T-cell (primary cell): ENCODE measurements at places on chromosomes 13 and 19.

DNA sequence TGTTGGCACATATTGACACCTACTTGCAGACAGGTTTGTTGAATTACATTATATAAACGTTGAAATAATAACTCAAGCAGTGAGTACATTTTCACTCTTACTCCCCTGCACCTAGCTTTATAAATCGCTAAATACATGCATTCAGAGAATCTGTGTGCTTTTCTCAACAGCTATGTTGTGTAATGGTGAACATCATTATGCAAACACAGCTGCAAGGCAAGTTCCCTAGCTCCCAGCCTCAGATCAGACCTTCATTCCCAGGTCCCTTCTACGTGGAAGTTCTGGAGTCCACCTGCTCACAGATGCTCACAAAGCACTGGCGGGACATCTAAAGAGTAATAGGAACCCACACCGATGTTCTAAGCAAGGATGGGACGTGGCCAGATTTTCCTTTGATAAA, 86.8 kb upstream of the PEG3 start:
- DNase-seq = no peak

GRCh38 chr13:65470781-65471180, 1759.4 kb downstream of the PCDH9 start:
- DNase-seq = no peak

DNA sequence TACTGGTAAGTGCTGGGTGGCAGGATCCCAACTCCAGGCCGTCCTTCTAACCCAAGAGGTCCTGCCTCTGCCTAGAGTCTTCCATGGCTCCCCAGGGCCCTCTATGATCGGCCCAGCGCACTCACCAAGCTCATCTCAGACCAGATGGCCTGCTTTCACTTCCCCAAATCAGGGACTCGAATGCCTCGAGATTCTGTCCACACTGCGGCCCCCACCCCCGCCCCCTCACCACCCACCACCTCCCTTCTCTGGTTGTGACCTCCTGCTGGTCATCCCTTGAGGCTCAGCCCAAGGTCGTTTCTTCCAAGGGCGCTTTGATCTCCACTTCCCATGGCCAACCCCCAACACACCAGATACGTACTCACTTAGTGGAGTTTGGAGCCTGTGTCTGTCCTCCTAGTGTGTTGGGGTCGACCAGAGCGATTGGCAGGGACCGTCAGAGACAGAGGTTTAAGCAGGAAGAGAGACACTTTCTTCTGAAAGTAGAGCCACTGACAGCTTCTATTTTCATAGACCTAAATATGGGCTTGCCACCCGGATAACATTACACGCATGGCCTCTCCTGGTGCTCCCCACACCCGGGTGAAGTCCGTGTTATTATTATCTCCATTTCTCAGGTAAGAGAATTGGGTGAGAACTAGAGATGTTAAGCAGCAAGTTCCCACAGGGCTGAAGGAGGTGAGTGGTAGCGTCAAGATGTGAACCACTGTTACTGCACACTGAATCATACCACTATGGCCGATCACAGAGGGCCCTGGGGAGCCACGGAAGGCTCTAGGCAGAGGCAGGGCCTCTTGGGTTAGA, at the start of gene FCER2:
Gene FCER2 (minus strand): TSS at position 478 of the 804 bp plus-strand sequence. CDS start 2,371 bp downstream, outside the sequence.
- no peak for DNase-seq

- DNase-seq = no peak
Measured at GRCh38 chr13:100506154-100506553, 82.4 kb downstream of the GGACT start.

DNA sequence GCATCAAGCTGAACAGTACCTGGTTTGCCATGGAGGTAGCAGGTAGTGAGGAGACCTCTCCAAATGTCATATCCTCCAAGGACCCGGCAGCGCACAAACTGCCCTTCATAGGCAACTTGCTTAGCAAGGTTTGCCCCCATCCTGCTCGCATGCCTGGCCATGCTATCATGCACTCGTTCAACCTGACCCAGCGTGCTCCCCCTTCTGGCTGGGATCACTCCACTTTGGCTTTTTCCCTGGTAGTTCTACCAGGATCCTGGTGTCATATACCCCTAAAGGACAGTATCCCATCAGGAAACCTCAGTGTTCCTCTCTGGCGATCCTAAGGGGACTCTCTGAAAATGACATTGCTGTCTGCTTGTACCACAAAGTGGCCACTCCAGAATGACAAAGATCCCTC, 38.6 kb upstream of the ZNF30 start:
- no peak for DNase-seq

DNA sequence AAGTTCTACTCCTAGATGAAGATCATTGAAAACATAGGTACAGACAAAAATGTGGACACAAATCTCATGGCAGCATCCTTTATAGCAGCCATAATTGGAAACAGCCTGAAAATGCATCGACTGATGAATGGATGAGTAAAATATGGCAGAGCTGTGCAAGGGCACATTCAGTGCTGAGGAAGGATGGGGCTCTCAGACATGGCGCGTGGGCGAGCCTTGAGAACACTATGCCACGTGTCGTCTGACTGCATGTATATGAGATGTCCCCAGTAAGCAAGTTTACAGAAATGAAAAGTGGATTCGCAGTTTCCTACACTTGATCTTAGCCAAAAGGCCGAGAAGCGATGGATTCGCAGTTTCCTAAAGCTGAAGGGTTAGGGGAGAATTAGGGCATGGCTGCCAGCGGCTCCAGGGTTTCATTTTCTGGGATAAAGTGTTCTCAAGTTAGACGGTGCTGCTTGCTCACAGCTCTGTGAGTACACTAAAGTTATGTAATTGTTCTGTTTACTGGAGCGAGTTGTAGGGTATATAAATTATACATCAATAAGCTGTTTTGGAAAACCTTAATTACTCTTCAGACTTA, 78.0 kb downstream of the RAB20 start:
- no peak for DNase-seq

GRCh38 chr13:99895444-99896368, 75.9 kb downstream of the ZIC5 start:
- no peak for DNase-seq

DNA sequence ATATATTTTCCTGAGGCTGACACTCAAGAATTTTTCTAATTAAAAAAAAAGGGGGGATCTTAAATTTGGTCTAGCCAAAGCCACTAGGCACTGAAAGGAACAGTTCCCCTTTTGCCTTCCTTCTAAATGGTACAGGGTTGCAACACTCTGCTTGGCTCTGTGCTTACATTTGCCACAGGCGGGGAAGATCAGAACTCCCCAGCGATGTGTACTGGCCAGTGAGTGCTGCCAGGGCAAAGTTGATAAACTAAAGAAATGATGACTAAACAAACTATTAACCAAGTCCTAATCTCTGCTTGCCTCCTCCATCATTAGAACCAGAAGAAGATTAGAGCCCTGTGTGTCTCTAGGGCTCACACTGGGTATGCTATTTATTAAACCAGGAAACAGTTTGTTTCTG, 75.3 kb upstream of the SCEL start:
- no peak for DNase-seq

DNA sequence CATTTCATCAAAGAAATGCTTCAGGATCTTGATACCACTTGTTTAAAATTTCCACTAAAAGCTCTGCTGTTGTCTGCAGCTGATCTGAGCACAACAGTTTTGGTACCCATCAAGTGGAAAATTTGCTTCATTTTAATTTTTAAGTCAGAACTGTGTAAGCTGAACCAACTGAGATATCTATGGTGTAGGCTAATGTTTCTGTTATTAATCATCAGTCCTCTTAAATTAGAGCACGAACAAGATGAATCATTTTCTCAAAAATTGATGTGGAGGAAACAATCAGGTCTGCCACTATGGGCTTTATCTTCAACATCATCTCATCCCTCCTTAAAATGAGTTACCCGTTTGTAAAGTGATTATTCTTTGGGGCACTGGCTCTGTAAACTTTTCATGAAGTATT, 221.5 kb upstream of the NBEA start:
- no peak for DNase-seq

GRCh38 chr13:72763411-72763810, 18.3 kb downstream of the DIS3 start:
- DNase-seq = no peak

- no peak for DNase-seq
Measured at GRCh38 chr13:43924549-43925245, 45.0 kb downstream of the LACC1 start.

- no peak for DNase-seq
Measured at GRCh38 chr19:38805180-38805579, 7.6 kb downstream of the LGALS4 start.

DNA sequence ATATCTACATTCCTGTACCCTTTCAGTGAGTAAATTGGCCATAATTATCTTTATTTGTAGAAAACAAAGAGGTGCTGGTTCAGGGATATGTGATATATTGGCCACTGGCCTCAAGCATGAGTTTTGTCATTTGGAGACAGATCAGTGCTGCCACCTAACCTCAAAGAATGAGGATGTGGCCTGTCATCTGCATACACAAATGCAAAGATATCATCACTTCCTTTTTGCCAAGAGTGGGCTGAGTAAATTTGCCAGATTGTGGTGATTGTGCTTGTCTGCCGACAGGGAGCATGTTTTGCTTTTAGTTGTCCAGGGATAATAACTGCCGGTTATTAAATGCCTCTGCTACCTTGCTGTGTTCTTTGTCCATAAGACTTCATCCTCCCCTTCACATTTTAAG, 44.2 kb downstream of the WASF3 start:
- DNase-seq = no peak

- DNase-seq = peak; percentile 68
Measured at GRCh38 chr19:12956446-12957388, at the start of gene GADD45GIP1. TSS of gene GADD45GIP1 (minus strand) at chr19:12957223. CDS start at chr19:12957212, 11 bp downstream.

DNA sequence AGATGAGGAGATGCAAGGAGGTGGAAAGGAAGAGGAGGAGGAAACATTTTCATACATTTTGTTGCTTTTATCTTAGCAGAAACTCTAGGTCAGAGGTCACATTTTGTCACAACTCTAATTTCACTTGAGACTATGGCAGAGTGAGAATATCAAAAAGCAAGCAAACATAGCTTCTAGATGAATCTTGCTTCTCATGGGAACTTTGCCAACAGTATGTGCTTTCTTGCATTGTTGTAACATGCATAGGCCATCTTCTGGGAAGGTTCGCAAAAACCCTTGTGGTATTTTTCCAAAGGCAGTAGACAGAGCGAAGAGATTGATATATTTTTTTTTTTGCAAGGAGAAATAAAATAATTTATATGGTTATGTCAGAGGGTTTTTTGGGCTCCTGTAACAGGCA, 291.3 kb downstream of the MTUS2 start:
- no peak for DNase-seq

GRCh38 chr13:43085545-43085944, 62.2 kb downstream of the DNAJC15 start:
- no peak for DNase-seq

- DNase-seq = no peak
Measured at GRCh38 chr19:39390451-39390750, 505 bp downstream of the PAF1 start.

GRCh38 chr19:3324405-3324856, 42.0 kb upstream of the NFIC start:
- DNase-seq = peak; percentile 67

GRCh38 chr13:38897521-38897920, 93.1 kb downstream of the STOML3 start:
- no peak for DNase-seq

- no peak for DNase-seq
Measured at GRCh38 chr19:57052081-57052480, 67.7 kb upstream of the USP29 start.

- no peak for DNase-seq
Measured at GRCh38 chr19:38958301-38958700, 17.2 kb downstream of the FBXO17 start.

DNA sequence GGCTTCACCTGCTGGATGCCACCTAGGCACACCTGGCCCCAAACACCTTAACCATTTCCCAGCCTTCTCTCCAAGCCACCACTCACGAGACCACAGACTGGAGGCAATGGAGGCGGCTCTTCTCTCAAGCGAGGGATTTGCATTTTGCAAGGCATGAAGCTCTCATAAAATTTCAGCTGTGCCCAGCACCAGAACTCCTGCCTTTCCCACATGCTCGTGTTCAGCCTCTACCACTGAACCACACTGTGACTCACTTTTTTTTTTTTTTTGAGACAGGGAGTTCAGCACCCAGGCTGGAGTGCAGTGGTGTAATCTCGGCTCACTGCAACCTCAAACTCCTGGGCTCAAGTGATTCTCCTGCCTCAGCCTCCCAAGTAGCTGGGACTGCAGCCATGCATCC, 10.6 kb downstream of the NANOS3 start:
- DNase-seq = peak; percentile 49

- no peak for DNase-seq
Measured at GRCh38 chr19:50148528-50148927, 14.6 kb downstream of the IZUMO2 start.

DNA sequence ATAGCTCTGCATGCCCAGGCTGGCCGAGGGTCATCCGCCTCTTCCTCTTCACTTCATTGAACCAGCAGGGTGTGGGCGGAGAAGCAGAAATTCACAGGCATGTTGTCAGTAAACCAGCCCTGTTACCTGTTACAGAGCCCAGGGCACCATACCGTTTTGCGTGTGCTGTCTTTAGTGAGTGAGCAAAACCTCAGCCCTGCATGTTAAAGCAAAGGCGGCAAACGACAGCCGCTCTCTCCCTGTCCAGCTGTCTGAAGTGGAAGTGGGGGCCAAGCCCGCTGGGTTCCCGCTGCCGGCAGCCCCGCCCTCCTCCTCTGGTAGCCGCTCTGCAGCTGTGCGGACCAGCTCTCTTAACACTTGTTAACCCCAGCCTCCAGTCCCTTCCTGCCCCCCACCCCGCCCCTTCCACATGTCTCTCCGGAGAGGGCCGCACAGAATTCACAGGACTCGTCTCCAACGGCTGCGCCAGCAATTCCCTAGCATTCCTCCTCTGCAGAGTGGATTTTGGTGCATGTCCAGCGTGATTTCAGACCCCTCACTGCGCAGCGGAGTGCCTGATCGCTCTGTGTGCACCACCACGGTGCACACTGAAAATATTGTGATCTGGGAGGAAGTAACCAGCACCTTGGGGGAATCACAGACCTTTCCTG, 12.7 kb downstream of the KLHL26 start:
- no peak for DNase-seq

- peak; percentile 64 for DNase-seq
Measured at GRCh38 chr19:3178377-3178972, at the start of gene S1PR4. TSS of gene S1PR4 (plus strand) at chr19:3178769. CDS start at chr19:3178793, 24 bp downstream.

- no peak for DNase-seq
Measured at GRCh38 chr13:46178821-46179220, 3.2 kb downstream of the LCP1 start.

DNA sequence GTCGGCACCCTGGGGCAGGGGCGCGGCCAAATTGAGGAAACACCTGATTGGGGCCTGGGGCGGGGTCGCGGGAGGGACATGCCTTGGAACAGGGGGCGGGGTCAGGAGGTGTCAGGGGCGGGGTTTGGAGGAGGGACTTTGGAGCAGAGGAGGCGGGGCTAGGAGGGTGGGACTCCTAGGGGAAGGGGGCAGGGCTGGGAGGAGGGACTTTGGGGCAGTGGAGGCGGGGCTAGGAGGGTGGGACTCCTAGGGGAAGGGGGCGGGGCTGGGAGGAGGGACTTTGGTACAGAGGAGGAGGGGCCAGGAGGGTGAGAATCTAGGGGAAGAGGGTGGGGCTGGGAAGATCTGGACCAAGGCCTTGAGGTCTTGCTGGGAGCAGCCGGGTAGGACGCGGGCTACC, 21.9 kb downstream of the GRIN2D start:
- DNase-seq = peak; percentile 39

DNA sequence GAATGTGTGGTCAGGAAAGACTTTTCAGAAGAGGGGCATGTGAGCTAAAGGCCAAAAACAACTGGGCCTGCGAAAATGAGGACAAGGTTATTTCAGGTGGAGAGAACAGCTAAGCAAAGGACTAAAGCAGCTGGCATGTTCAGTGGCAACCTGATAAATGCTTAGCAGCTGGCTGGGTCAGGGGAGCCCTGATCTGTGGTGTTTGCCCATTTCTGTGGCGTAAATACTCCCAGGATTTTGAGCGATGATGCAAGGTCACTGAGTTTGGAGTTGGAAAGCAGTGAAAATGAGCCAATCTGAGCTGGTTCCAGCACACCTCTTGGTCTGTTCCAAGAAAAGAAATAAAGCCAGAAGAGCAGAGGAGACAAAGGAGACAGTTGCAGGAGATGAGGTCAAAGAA, 704.3 kb downstream of the UQCRFS1 start:
- no peak for DNase-seq
